ENCODE measurements at places on chromosomes 1 and 21.

DNA sequence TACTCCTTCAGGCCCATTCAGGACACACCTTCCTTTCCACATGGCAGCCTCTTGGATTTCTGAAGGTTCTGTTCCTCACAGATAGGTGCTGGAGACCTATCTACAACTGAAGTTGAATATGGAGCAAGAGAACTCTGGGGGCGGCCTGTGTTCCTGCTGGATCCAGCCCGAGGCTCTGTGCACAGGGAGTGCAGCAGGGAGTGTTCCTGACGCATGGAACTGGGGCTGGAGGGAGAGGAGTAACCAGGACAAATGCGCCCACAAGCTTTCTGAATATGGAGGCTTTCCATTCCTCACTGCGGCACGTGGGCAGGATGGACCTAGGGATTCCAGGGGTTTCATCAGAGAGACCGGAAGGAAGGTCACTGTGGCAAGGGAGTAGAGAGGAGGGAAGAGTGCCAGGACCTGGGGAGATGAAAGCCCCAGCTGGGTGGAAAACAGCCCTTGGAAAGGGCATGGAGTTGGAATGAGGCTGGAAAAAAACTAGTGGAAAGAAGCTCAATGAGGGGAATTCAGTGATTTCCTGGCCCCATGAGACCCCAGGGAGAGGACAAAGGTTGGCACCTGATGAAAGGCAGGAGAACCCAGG, 12.5 kb downstream of the PM20D1 start:
- no peak for DNase-seq

- DNase-seq: no peak
Observed at GRCh38 chr1:5968161-5968736, 24.0 kb downstream of the NPHP4 start.

DNA sequence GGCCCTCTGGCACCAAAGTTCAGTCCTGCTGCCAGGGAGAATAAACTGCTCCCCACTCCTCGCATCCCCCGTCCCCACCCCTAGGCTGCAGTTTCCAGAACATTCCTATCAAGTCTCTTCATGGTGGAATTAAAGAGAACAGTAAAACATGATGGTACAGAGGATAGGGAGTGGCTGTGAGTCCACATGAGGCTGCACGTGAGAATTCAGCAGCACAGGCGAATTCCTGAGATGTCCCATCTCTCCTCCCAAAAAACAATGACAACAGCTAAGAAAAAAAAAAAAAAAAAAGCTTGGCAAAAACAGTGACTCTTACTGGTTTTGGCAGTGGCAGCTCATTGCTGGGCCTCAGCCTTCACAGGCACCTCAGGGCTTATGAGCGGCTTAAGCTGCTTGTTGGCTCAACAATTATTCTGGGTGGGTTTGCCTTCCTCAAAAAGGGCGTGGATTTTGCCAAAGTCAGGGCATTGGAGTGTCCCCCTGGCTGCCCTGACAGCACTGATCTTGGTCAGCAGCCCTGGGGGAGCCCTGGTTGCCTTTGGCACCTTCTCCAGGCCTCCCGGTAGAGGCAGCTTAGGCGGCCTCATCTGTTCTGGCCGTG, 5.7 kb upstream of the IFFO2 start:
- DNase-seq: no peak

- DNase-seq: peak; percentile 61
Observed at GRCh38 chr1:15304708-15305467, 57.9 kb downstream of the FHAD1 start.

GRCh38 chr1:31020007-31020790, 45.3 kb downstream of the PUM1 start:
- DNase-seq: no peak

DNA sequence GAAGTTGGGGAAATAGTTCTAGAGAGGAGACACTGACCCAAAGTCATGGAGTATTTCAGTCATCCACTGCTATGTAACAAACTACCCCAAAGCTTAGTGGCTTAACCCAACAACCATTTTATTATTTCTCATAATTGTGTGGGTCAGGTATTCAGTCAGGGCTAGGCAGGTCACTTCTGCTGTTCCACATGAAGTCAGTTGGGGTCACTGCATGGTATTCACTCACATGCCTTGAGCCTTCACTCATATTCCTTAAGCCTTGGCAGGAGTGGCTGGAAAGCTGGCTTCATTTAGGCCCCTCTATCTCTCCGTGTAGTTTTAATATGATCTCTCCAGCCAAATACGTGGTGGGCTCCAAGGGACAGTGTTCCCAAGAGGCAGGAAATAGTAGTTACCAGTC, 17.5 kb upstream of the RNF11 start:
- no peak for DNase-seq

- DNase-seq: no peak
Observed at GRCh38 chr1:31920956-31921355, 17.2 kb downstream of the PTP4A2 start.

- no peak for DNase-seq
Observed at GRCh38 chr1:170695955-170696590, 32.1 kb downstream of the PRRX1 start.

GRCh38 chr1:84110629-84111028, 33.4 kb upstream of the PRKACB start:
- no peak for DNase-seq

- DNase-seq: peak; percentile 39
Observed at GRCh38 chr1:184945678-184946412, 28.5 kb downstream of the NIBAN1 start.

- peak; percentile 76 for DNase-seq
Observed at GRCh38 chr1:204072931-204073836, at the start of gene SOX13. Gene SOX13, plus strand, starts transcription at chr1:204073115. Its CDS starts 39,801 bp downstream, at chr1:204112916.

DNA sequence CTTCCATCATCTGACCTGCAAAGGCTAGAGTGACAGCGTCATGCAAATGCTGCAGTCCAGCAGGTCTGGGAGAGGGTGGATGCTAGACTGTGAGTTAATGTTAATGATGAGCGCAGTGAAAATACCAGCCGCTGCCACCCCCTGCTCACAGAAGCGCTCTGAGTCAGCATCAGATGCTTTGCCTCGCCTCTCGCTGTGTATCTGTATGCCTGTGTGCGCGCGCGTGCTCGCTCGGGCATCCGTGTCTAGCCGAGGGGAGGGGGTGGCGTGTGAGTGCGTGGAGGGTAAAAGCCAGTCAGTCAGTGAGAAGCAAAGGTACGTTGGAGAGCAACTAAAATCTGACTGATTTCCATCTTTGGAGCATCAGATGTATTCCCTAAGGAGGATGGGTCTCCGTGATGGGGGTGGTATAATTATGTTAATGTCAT, 858.7 kb downstream of the USP25 start:
- DNase-seq: no peak

- DNase-seq: no peak
Observed at GRCh38 chr21:41481191-41481590, 26.8 kb downstream of the TMPRSS2 start.

DNA sequence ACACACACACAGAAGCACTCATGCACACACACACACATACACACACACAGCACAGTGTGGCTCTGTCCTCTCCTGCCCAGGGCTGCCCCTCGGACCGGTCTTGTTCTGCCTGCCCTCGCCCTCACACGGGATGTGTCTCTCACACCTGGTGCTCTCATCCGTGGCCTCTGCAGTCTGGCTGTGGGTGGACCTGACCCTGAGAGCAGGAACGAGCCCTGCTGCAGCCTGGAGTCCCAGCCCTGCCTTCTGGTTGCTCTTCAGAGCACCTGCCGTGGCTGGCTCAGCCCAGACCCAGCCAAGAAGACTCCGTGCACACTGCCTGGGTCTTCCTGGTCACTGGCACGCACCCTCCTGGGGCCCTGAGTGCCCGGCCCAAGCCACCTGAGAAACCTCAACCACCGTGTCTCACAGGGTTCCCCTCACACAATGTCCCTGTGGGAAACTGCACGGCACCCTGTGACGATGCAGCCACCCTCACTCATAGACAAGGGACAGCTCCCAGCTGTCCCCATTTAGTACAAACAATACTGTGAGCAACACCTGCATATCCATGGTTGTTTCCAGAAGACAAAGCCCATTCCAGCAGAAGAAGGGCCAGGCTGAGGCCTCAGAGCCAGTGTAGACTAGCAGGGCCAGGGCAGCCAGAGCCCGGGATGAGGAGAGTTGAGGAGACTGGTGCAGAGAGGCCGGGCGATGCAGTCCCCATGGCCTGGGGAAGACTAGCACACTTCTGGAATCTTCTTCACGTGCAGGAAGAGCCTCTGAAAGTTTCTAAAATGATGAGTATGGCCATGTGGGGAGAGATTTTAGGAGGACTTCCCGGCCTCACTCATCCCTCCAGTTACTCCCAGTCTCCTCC, 234.0 kb downstream of the NPHP4 start:
- DNase-seq: no peak
